ENCODE measurements at places on chromosomes 2 and 18. TPM values are rescaled to one million over a fixed set of nuclear protein-coding genes. Genes with fewer than 3 reads are reported as not detected.
A peak's percentile ranks its signal among the peaks of the same experiment; 100 is the strongest.

DNA sequence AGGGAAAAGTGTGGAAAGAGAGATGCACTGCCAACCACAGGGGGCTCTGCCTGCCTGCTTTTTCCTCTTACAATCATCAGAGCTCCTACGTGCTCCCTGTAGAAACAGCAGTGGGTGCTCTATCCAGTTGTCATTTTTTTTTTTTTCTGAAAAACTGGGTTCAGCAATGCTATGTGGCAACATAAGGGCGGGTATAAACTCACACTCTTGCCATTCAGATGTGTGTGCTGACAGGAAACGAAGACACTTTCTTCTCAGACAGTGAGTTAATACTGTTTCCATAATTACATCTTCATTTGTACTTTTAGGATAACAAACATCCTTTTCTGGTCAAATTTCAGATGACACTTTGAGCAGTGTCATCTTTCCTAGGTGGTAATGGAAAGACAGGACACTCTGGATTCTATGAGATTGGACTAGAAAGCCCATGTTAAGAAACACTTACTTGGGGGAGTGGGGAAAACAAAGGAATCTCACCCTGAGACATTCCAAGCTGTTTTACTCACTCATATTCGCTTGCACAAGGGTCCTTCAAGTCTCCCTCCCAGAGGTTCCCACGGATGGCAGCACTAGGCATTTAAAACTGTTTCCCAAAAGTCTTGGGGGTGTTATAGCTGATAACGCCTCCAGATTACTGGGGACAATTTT, 41.3 kb downstream of the CCDC93 start:
- H3K36me3 ChIP-seq: no peaks in the 10 kb centered on the region
- H3K4me3 ChIP-seq: no peak overlapping the region
- H3K4me1 ChIP-seq: no peaks in the 10 kb centered on the region
- no peak for DNase-seq

- DNase-seq: no peak
- H3K27me3 ChIP-seq: no peaks in the 10 kb centered on the region
- H3K4me3 ChIP-seq: no peak overlapping the region
- H3K36me3 ChIP-seq: no peaks in the 10 kb centered on the region
- H3K27ac ChIP-seq: no peak overlapping the region
- H3K4me1 ChIP-seq: no peaks in the 10 kb centered on the region
Measured at GRCh38 chr2:181814057-181814491, 77.5 kb upstream of the ITPRID2 start.

DNA sequence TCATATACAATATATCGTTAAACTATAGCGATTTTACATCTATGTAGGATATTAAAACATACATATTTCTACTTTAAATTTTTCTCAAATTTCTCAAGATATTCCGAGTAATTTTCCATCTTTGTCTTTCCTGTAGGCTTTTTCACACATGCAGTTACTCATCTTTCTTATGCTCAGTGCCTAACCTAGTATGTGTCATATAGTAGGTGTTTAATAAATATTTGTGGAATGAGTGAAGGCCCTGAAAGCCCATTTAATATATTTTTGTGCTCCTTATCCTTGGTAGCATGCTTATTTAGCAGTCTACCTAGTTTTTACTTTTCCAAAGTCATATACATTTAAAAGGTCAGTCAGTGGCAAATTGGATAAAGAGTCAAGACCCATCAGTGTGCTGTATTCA, 67.3 kb downstream of the ITGB6 start:
- H3K27me3 ChIP-seq: no peaks in the 10 kb centered on the region
- DNase-seq: no peak
- H3K36me3 ChIP-seq: no peaks in the 10 kb centered on the region
- H3K27ac ChIP-seq: no peak overlapping the region
- H3K4me1 ChIP-seq: no peaks in the 10 kb centered on the region
- no peak overlapping the region for H3K4me3 ChIP-seq

GRCh38 chr2:95530734-95531133, 46.2 kb upstream of the TRIM43B start:
- no peaks in the 10 kb centered on the region for H3K36me3 ChIP-seq

DNA sequence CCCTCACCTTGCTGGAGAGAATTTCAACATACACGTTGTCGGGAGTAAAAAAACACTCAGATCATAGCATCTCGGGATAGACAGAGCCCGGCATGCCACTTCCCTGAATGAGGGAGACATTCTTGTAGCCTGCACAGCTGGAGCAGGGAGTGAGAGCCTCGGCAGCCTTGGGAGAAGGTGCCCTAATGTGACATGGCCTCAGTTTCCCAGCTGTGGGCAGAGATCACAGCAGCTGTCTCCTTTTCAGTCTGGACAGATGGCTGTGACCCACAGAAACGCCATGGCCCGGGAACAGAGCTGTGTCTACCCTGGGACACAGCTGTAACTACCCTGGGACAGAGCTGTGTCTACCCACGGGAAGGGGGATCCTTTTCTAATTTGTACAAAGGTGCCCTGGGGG, 55.9 kb downstream of the HS1BP3 start:
- DNase-seq: no peak
- H3K4me1 ChIP-seq: peaks cover 35% of the 10 kb centered on the region
- no peaks in the 10 kb centered on the region for H3K36me3 ChIP-seq
- H3K27ac ChIP-seq: no peak overlapping the region

DNA sequence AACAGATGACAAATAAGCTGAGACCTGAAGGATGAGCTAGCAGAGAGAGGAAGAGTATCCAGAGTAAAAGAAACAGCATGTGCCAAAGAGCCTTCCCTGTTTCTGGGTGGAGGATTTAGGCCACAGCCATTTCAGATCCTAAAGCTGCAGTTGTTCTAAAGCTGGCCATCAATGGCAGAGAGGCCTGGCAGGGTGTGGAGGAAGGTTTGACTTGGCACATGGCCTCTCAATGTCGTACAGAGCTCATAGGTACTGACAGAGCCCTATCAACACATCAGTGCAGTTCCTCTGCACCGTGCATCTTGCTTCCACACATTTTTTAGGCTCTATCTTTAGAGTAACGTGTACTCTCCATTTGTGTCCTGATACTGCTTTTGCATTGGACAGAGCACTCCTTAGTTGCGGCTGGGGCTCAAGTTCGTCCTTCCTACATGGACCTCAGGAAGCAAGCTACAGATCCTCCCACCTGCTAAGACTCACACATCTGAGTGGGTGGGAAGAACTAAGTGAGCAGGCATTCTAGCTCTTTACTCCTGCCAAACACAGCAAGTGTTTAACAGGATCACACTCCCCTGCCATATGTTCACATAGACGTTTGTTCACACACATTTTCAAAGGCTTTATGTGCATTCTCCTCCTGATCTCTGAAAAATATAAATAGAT, 3.0 kb upstream of the CHMP3 start:
- H3K36me3 ChIP-seq: no peaks in the 10 kb centered on the region
- H3K4me1 ChIP-seq: peaks cover 7% of the 10 kb centered on the region
- H3K27me3 ChIP-seq: no peaks in the 10 kb centered on the region
- H3K4me3 ChIP-seq: no peak overlapping the region
- DNase-seq: no peak
- no peak overlapping the region for H3K27ac ChIP-seq

GRCh38 chr2:112109278-112109677, 28.9 kb upstream of the FBLN7 start:
- no peaks in the 10 kb centered on the region for H3K4me1 ChIP-seq
- peaks cover 11% of the 10 kb centered on the region for H3K36me3 ChIP-seq
- no peak overlapping the region for H3K27ac ChIP-seq
- H3K27me3 ChIP-seq: no peaks in the 10 kb centered on the region

GRCh38 chr18:10951631-10952544, 197.5 kb downstream of the PIEZO2 start:
- no peak for DNase-seq
- no peaks in the 10 kb centered on the region for H3K4me1 ChIP-seq
- H3K36me3 ChIP-seq: no peaks in the 10 kb centered on the region
- H3K27me3 ChIP-seq: no peaks in the 10 kb centered on the region
- no peak overlapping the region for H3K27ac ChIP-seq

DNA sequence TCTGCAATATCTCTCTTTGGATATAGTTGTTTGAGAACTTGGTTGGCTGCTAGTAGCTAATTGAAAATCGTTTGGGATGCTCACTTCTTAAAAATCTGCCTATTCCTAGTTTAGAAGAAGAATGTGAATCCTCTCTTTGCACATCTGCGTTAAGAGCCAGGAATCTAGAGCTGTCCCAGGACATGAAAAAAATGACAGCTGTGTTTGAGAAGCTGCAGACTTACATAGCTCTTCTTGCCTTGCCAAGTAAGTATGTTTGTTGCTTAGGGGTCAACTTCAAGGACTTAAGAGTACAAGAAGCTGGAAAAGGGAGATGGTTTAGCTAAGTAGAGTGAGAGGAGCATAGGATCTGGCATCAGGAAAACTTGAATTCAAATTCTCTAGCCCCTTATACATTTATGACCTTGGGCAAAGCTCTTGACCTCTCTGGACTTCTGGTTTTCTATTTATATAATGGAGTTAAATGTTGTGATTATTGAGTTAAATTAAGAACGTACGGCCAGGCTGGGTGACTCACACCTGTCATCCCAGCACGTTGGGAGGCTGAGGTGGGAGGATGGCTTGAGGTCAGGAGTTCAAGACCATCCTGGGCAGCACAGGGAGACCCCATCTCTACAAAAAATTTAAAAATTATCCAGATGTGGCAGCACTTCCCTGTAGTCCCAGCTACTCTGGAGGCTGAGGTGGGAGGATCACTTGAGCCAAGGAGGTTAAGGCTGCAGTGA, 55.2 kb upstream of the STON1 start:
- H3K4me3 ChIP-seq: no peak overlapping the region
- no peak for DNase-seq
- H3K4me1 ChIP-seq: peaks cover 10% of the 10 kb centered on the region
- no peak overlapping the region for H3K27ac ChIP-seq

DNA sequence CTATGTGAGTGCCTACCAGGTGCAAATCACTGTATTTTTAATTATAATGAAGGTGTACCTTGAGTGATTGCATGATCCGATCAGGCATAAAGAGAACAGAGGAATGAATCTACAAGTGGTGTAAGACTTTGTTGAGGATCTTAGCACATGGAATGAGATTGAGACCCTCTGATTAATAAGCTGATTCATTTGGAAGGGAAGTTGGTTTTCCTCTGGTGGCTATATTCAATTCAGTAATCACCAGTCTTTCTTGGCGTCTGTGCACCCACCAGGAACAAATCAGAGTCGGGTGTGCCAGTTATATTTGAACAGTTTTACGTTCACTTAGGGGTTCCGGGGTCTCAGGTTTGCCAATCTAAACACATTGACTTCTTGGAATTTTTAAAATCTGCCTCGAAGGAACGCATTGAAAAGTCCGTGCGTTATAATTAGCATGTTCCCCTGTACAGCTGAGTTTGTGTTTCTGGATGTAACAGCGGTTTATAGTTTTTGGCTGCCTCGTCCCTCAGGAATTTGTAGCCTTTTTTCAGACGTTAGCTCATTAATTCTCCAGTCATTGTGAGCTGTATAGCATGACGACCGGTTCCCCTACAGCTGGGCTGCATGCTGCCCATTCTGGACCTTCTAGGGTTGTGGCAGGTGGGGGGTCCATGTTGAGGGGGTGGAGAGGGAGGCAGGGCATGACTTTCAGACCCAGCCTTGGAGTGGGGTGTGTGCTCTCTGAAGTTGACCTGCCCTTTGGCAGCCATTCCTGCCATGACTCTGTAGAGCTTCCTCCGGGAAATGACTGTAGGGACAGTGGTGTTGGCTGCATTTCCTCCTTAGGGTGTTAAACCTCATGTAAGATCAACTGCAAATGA, 20.3 kb downstream of the MYO1B start:
- no peaks in the 10 kb centered on the region for H3K36me3 ChIP-seq
- no peak overlapping the region for H3K4me3 ChIP-seq
- H3K4me1 ChIP-seq: peaks cover 25% of the 10 kb centered on the region
- DNase-seq: no peak
- H3K27me3 ChIP-seq: no peaks in the 10 kb centered on the region
- H3K27ac ChIP-seq: no peak overlapping the region

DNA sequence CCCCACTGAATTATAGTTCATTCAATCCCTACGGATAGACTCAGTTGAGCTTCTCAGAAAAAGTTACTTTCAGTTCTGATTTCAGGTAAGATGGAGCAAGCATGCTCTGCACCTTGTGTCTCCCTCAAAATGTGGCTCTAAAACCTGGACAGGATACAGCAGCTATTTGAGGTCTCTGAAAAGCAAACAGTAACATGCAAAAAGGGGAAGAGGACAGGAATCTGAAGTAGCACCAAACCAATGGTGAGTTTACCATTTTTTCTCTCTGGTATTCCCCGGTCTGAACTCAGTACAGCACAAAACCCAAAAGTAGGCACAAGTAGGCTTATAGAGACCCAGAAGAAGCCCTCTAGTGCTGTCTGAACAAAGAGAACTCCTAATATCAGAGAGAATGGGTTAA, 34.1 kb downstream of the LANCL1 start:
- no peak for DNase-seq
- H3K36me3 ChIP-seq: peaks cover 4% of the 10 kb centered on the region
- H3K27me3 ChIP-seq: no peaks in the 10 kb centered on the region
- H3K27ac ChIP-seq: peak overlapping the region; percentile 6

DNA sequence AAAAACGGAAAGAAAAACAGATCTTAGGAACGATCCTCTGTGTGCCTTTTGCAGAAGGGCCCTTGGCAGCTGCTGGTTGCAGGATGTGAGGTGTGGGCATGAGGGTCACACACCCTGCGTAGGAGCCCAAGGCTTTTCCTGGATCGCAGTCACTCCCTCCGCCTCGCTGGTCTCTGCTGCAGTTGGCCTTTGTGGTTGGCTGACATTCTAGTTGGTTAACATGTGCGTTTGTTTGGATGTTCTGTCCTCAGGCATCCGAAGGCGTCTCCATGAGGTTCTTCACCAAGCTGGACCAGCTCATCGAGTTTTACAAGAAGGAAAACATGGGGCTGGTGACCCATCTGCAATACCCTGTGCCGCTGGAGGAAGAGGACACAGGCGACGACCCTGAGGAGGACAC, 61.7 kb downstream of the INPP5D start:
- H3K36me3 ChIP-seq: no peaks in the 10 kb centered on the region
- H3K4me1 ChIP-seq: no peaks in the 10 kb centered on the region
- H3K4me3 ChIP-seq: no peak overlapping the region
- no peaks in the 10 kb centered on the region for H3K27me3 ChIP-seq

GRCh38 chr2:219441451-219442255, 7.0 kb downstream of the SPEG start:
- H3K27me3 ChIP-seq: peaks cover 79% of the 10 kb centered on the region
- H3K4me3 ChIP-seq: peak overlapping the region; percentile 79
- no peak overlapping the region for H3K27ac ChIP-seq

GRCh38 chr18:39951142-39951720, 2003.8 kb upstream of the PIK3C3 start:
- no peak overlapping the region for H3K27ac ChIP-seq
- no peak overlapping the region for H3K4me3 ChIP-seq
- H3K36me3 ChIP-seq: no peaks in the 10 kb centered on the region
- DNase-seq: no peak
- H3K4me1 ChIP-seq: no peaks in the 10 kb centered on the region

- H3K4me1 ChIP-seq: peaks cover 22% of the 10 kb centered on the region
- H3K27me3 ChIP-seq: peaks cover 74% of the 10 kb centered on the region
- H3K27ac ChIP-seq: no peak overlapping the region
- DNase-seq: peak; percentile 70
Measured at GRCh38 chr2:216370961-216371712, 1.1 kb downstream of the MARCHF4 start.

- no peak overlapping the region for H3K4me3 ChIP-seq
- H3K4me1 ChIP-seq: no peaks in the 10 kb centered on the region
- no peaks in the 10 kb centered on the region for H3K36me3 ChIP-seq
- DNase-seq: no peak
- no peaks in the 10 kb centered on the region for H3K27me3 ChIP-seq
Measured at GRCh38 chr18:63843008-63843407, 44.5 kb upstream of the SERPINB2 start.

Gene MC2R
- total RNA-seq: not detected

Gene CCDC102B
- total RNA-seq: 14.1 TPM

Gene NPAS2
- 0.59 TPM for total RNA-seq

Gene NCKAP5
- total RNA-seq: 0.43 TPM

Gene SNORC
- 2.6 TPM for total RNA-seq

Gene GRB14
- 3.4 TPM for total RNA-seq

Gene MTCL1
- 36.9 TPM for total RNA-seq

Gene PLB1
- 0.12 TPM for total RNA-seq

Gene CDH2
- total RNA-seq: 459 TPM

Gene ATP6V1C2
- total RNA-seq: 0.11 TPM

Gene ADAM23
- 17.2 TPM for total RNA-seq
